Progenitor cell of endocrine pancreas (in vitro differentiated cells): ENCODE measurements at places on chromosomes 3 and 15. TPM values are rescaled to one million over a fixed set of nuclear protein-coding genes. Genes with fewer than 3 reads are reported as not detected.

- no peak overlapping the region for H3K27ac ChIP-seq
- H3K4me3 ChIP-seq = no peak overlapping the region
- DNase-seq = no peak
These were observed 18.3 kb downstream of the B4GALT4 start for GRCh38 chr3:119222391-119222790.

GRCh38 chr3:100260081-100260684, 609 bp upstream of the TBC1D23 start:
- H3K4me3 ChIP-seq = peak overlapping the region; percentile 91
- H3K4me1 ChIP-seq = peaks cover 51% of the 10 kb centered on the region
- no peaks in the 10 kb centered on the region for H3K27me3 ChIP-seq
- H3K27ac ChIP-seq = peak overlapping the region; percentile 97

GRCh38 chr3:52121464-52121805, 32.8 kb downstream of the POC1A start:
- peaks cover 5% of the 10 kb centered on the region for H3K4me1 ChIP-seq
- no peak overlapping the region for H3K4me3 ChIP-seq
- no peak overlapping the region for H3K27ac ChIP-seq
- H3K36me3 ChIP-seq = peaks cover 3% of the 10 kb centered on the region
- DNase-seq = no peak

DNA sequence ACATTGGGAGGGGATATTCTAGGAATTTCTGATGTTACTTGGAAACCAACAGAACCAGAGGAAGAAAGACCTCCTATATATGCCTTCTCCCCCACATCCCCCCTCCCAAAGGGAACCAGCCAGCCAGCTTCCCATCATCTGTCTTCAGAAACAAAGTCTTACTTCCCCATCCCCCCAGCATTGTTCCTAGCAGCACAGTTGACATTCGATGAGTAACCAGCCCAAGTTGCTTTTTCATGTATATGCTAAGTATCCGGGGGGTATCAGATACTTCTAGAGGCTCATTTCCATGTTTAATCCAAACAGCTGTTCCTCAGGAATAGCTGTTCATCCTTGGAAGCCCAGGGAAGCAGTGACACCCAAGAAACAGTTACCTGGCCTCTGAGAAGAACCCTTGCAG, 16.0 kb downstream of the RMDN3 start:
- no peak for DNase-seq
- H3K4me3 ChIP-seq = no peak overlapping the region
- H3K27ac ChIP-seq = no peak overlapping the region

DNA sequence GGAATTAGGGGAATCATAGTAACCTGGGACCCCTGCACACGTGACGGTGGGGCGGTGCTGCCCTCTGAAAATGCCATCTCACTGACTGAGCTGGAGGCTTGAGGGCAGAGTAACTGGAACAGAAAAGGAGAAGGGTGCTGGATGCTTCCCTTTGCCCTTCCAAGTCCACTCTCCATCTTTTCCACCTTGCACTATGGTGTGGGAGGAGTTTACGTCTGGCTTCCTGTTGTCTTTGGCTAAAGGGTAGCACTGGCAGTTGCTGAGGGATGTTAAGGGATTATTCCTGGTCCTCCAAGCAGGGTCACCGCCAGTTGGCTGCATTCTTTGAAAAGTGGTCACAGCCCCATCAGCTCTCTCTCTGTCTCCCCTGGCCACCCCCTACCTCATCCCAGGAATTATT, 129.4 kb upstream of the SNTN start:
- H3K36me3 ChIP-seq = no peaks in the 10 kb centered on the region
- no peaks in the 10 kb centered on the region for H3K27me3 ChIP-seq
- H3K4me1 ChIP-seq = no peaks in the 10 kb centered on the region
- DNase-seq = no peak
- H3K27ac ChIP-seq = no peak overlapping the region

DNA sequence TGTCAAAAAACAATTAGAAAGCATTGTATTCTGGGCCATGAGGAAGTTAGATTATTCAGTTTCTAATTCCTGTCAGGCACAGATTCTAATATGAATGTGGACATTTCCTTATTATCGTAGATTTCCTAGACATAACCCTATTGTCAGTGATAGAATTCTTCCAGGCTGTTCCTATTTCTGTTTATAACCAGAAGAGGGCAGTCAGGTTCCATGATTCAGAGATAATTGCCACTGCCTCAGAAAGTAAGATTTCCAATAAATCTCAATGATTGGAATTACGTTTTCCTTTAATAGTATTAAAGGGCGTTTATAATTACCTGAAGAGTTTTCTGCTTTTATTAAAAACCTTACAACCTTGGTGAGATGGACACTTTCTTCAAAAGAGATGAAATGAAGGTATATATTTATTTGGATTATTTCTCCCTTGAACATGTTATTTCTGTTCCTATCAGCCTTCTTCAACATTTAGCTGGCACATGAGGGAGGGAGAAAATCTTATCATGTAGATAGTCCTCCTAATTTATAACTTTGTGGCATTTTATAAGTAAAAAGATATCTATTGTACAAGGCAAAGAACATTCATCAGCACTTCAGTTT, 439.2 kb downstream of the MCTP2 start:
- no peaks in the 10 kb centered on the region for H3K36me3 ChIP-seq
- H3K27me3 ChIP-seq = peaks cover 28% of the 10 kb centered on the region
- no peak overlapping the region for H3K4me3 ChIP-seq
- H3K27ac ChIP-seq = no peak overlapping the region
- peaks cover 15% of the 10 kb centered on the region for H3K4me1 ChIP-seq

DNA sequence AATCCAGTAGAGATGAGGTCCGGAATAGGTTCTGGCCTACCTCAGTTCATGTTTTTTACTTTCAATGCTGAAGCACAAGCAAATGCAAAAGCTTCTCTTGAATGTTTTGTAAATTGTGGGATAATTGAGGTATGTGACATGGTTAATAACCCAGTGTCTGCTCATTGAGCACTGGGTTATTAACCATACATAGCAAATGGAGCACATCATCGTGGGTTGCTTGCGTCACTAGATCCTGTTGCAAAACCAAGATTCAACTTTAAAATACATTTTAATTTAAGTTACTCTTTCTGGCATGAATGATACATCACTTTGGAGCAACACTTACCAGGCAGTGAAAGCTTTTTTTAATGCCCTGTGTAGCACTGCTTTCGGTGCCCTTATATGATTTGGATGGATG, 165.6 kb downstream of the IGF1R start:
- peaks cover 10% of the 10 kb centered on the region for H3K4me1 ChIP-seq
- H3K27ac ChIP-seq = no peak overlapping the region
- H3K27me3 ChIP-seq = no peaks in the 10 kb centered on the region
- DNase-seq = no peak
- no peak overlapping the region for H3K4me3 ChIP-seq

DNA sequence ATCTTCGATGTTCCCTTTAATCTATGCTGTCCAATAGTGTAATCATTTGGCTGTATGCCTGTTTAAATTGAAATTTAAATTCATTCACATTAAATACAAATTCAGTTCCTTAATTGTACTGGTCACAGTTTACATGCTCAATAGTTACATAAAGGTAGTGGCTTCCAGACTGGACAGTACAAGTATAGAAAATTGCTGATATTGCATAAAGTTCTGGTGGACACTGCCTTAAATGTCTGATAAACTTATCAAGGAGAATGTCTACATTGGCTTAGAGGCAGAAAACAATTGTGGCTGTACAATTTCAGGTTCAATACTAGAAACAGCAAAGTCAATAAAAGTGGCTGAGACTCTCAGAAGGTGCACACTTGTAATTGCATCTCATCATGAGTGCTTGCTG, 365.2 kb downstream of the RBMS3 start:
- no peak overlapping the region for H3K27ac ChIP-seq
- H3K4me3 ChIP-seq = no peak overlapping the region
- H3K27me3 ChIP-seq = no peaks in the 10 kb centered on the region
- no peaks in the 10 kb centered on the region for H3K36me3 ChIP-seq
- H3K4me1 ChIP-seq = peaks cover 14% of the 10 kb centered on the region

- DNase-seq = peak; percentile 24
- H3K27ac ChIP-seq = peak overlapping the region; percentile 76
- no peaks in the 10 kb centered on the region for H3K36me3 ChIP-seq
- H3K27me3 ChIP-seq = no peaks in the 10 kb centered on the region
- H3K4me3 ChIP-seq = peak overlapping the region; percentile 15
- peaks cover 62% of the 10 kb centered on the region for H3K4me1 ChIP-seq
These were observed 451.1 kb upstream of the KCNMB2 start for GRCh38 chr3:178084938-178085816.

GRCh38 chr3:73621388-73621787, 3.4 kb downstream of the PDZRN3 start:
- H3K36me3 ChIP-seq = peaks cover 1% of the 10 kb centered on the region
- peaks cover 10% of the 10 kb centered on the region for H3K27me3 ChIP-seq

DNA sequence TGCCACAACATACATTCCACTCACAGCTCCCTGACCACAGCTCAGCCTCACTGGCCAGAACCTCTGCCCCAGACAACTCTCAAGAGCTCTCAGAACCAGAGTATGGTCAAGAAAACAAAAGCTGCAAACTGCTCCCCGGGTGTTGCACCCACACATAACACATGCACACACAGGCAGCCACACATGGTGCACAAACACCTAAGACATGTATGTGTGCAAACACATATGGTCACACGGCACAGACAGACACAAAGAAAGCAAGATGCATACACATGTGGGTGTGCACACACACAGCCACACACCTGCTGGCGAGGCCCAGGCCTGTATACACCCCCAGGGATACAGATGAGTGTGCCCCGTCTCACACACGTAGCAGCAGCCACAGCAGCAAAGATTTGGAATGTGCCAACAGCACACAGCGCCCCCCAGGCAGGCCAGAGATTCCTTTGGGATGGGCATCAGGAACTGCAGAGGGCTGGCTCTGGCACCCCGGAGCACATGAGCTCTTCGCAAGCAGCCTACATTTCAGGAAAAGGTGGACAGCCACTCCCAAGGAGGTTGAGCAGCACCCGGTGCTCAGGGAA, 6.6 kb downstream of the KLF15 start:
- no peak overlapping the region for H3K4me3 ChIP-seq
- DNase-seq = no peak
- peaks cover 2% of the 10 kb centered on the region for H3K36me3 ChIP-seq

- H3K36me3 ChIP-seq = peaks cover 2% of the 10 kb centered on the region
These were observed 277.4 kb downstream of the PLCL2 start for GRCh38 chr3:17162116-17162515.

GRCh38 chr3:152293347-152294006, 24.7 kb downstream of the MBNL1 start:
- no peaks in the 10 kb centered on the region for H3K27me3 ChIP-seq
- H3K4me3 ChIP-seq = no peak overlapping the region
- peaks cover 11% of the 10 kb centered on the region for H3K4me1 ChIP-seq
- H3K27ac ChIP-seq = no peak overlapping the region

DNA sequence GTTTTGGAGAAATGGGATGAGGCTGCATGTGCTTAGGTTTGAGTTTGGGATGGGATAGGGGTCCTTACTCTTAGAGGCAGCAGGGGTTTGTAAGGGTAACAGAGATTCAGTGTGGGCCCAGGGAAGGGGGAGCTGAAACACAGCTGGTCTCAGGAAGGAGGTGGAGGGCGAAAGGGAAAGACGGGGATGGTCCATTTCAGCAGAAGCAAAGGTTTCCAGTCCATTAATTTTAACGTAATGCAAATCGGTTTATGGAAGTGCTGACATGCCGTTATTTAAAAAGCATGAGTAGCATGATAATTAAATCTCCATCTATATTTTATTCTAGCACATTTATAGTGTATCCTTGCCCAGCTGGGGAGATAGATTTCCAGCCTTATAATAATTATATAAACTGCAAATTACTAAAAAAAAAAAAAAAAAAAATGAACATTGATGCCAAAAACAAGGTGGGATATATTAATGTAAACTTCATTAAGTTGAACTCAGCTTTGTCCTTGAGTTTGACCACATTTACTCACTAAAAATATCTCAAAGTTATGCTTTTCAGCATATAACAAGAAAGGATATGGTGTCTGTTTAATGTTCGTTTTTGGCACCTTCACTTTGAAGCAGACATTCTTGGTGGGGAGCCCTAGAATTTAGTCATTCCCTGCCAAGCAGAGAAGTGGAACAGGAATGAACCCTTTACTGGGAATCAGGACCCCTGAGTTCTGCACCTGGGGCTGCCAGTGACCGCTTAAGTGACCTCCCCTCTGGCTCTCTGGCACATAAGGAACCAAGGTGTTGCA, 234.7 kb downstream of the THSD4 start:
- no peaks in the 10 kb centered on the region for H3K36me3 ChIP-seq
- H3K27me3 ChIP-seq = peaks cover 27% of the 10 kb centered on the region
- no peak overlapping the region for H3K4me3 ChIP-seq
- DNase-seq = no peak
- H3K4me1 ChIP-seq = no peaks in the 10 kb centered on the region

GRCh38 chr3:113070072-113070640, 79.4 kb downstream of the GTPBP8 start:
- H3K4me1 ChIP-seq = peaks cover 4% of the 10 kb centered on the region
- no peak overlapping the region for H3K4me3 ChIP-seq
- no peak overlapping the region for H3K27ac ChIP-seq

DNA sequence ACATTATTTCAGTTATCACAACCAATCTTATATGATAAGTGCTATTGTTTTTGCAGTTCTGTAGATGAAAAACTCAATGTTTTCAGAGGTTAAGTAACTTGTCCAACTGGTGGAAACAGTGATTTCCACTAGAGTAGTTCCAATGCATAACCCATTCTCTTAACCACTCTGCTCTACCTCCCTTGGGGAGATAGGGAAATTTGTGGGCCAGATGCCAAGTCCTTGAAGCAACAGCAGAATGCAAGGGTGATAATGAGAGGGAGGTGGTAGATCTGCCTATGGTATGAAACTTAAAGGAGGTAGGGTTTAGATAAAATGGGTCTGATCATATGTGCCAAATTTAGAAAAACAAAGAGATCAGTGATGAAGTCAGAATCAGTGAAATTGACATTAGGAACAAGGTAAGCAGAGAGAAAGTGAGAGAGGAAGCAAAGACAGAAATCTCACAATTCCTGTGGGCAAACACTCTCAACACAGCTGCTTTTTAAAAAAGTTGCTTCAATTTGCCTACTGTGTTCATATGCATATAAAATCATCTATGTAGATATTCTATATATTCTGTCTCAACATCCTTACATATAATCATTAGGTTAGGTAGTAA, 50.5 kb upstream of the UBP1 start:
- peak overlapping the region; percentile 4 for H3K27ac ChIP-seq
- no peaks in the 10 kb centered on the region for H3K27me3 ChIP-seq
- H3K4me1 ChIP-seq = peaks cover 1% of the 10 kb centered on the region
- DNase-seq = no peak
- no peak overlapping the region for H3K4me3 ChIP-seq

The GOLGA8S gene
- 0.81 and 0.84 TPM in 2 replicates for total RNA-seq

The MAP1A gene
- total RNA-seq = 4.7 and 5.2 TPM in 2 replicates

The COLQ gene
- 9.2 and 9.9 TPM in 2 replicates for total RNA-seq

The TM6SF1 gene
- 0.27 TPM in 1 of 2 replicates, not detected in the other for total RNA-seq

The FILIP1L gene
- 19.4 and 29.6 TPM in 2 replicates for total RNA-seq

The FBN1 gene
- total RNA-seq = 3.3 and 3.9 TPM in 2 replicates

The ZNF620 gene
- 23.0 and 26.2 TPM in 2 replicates for total RNA-seq

The TMEM212 gene
- total RNA-seq = not detected in 2 replicates

The ACAN gene
- 0.93 and 2.0 TPM in 2 replicates for total RNA-seq
